Psoas muscle (tissue), 8 donors: ENCODE measurements at places on chromosomes 11 and 22. TPM values are rescaled to one million over a fixed set of nuclear protein-coding genes. Genes with fewer than 3 reads are reported as not detected.

DNA sequence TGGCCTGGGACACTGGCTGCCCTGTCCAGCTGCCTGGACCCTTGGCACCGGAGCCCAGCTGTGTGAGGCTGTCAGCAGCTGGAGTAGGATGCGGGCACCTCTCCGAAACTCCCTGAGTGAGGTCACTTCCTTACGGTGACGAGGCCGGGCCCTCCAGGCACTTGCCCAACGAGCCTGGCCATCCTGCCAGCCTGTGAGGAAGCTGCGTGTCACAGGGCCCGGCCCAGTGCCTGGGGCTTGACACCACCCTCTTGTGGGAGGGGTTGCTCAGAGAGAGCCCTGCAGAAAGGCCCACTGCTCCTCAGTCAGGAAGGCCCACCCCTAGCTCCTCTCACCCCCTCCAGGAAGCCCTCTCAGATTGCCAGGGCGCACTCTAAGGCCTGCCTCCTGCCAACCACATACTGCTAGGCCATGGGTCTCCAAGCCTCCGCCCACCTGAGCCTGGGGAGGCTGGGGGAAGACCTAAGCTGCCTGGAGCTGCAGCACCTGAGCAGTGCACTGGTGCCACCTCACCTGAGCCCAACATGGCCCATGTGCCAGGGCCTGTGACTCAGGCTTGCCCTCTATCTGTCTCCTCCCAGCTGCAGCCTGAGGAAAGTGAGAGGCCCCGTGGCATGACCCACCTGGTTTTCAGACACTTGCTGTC, 4.3 kb upstream of the PHLDA2 start:
- DNase-seq, result peak; percentile 74

DNA sequence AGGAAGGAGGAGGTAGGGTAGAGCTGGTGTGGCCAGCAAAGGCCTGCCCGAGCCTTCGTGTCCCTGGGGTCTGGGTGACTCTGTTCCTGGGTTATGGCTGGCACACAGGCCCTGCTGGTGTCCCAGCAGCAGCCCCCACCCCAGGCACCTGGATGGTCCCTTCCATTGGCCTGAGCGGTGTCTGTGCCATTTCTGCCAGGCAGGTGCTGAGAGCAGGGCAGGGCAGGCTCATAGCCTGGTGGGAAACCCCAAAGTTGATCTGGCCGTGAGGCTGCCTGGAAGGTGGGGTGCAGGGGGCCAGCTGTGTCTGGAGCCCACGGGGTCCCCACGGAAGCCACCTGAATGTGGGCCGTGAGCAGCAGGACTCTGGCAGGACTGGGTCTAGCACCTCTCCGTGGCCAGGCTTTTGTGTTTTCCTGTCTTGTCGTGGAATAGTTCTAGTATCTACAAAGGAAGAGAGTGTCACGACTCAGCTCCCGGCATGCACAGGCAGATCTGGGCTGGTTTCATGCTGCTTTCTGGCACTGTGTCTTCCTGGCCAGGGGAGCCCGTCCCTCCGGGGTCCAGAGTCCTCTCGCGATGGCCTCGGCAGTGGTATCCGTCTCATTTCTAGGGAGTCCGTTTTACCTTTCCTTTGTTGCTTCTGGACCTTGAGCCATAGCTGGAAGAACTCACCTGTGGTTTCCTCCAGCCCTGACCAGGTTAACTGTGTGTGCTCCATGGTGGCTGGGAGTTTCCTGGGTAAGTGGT, 83.7 kb downstream of the KCNQ1 start:
- DNase-seq, result peak; percentile 49

GRCh38 chr22:44394246-44395117, 81.7 kb upstream of the SHISAL1 start:
- peak; percentile 7 for DNase-seq

DNA sequence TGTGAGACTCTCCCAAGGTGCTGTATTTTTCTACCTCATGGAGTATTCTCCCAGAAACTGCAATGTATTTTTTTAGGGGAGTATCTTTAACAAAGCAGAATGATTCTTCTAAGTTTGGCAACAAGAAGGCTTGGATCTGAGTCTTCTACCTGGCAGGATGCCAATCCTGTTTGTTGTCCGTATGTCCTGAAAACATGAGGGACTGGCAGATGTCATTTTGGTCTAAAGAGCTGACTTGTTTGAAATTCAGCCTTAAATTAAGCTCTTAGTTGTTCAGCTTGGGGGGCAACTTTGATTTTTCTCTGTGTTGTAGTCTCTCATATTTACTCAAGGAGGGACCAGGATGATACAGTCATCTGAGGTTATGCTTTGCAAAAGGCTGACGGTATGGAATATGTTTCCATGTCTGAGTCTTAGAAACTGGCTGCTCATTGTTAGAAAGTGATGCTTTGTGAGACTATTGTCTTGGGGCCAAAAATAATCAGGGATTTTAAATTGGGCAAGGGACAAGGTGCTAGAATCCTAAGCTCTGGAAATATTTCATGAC, 9.3 kb downstream of the MRPL16 start:
- no peak for DNase-seq

GRCh38 chr22:21582801-21583740, 15.6 kb downstream of the UBE2L3 start:
- DNase-seq, result no peak

DNA sequence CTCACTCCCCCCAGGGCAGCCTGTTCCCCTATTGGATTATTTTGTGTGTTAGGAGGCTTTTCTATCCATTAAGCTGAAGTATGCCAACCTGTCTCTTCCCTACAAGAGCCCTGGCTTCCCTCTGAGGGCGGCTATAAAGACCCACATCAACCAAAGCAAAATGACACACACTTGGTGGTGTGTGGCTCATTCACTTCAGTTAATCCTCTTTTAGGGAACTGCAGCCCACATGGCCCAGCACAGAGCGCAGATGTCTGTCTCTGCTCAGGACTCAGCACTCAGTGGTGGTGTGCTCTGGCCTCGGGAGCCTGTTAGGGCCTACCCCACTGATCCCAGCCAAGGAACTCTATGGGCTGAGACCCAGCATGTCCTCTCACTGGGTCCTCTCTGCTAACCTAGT, 32.2 kb upstream of the LRRC10B start:
- DNase-seq, result no peak

DNA sequence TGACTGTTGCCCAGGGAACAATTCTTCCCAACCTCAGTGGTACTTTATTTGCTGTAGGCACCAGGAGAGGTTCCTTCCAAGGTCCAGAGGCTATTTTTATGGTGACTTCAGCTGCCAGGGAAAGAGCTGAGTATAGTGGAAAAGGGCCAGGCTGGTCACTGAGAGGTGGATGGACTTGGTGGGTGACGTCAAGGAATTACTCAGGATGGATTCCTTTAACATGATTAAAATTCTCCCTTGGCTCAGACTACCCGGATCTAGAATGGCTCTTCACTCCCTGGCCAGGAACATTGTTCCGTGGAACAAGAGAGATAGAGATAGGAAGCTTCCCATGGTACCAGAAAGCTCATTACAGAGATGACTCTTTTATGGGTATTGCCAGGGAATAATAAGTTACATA, 8.7 kb upstream of the CALCA start:
- DNase-seq, result no peak

GRCh38 chr22:24066865-24067264, 55.8 kb downstream of the CABIN1 start:
- no peak for DNase-seq

DNA sequence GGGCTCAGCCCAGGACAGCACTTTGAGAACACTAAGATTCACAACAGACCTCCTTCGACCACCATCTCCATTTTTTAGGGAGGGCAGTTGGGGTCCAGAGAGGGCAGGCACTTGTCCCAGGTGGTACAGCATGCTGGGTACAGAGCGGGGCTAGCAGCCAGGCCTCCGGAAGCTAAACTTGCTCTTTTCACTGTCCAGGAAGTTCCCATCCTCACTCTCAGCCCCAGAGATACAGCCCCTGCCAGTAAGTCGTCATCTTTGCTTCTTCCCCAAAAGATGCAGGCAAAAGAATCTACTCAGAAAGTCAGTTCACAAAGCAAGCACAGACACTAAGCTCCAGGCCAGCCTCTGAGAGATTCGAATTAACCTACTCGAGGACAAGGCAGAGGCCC, 6.7 kb upstream of the RAB3IL1 start:
- DNase-seq, result no peak

RASD2 gene
- polyA plus RNA-seq, result 2.1 TPM

ART1 gene
- 0.26 TPM for polyA plus RNA-seq

ZNF280B gene
- 0.09 TPM for polyA plus RNA-seq

RBFOX2 gene
- polyA plus RNA-seq, result 20.5 TPM

LDHAL6A gene
- not detected for polyA plus RNA-seq

MOGAT2 gene
- polyA plus RNA-seq, result 0.19 TPM

OR5B2 gene
- not detected for polyA plus RNA-seq

LGALS12 gene
- polyA plus RNA-seq, result 0.22 TPM
